ENCODE measurements at places on chromosomes 13 and 19. TPM values are rescaled to one million over a fixed set of nuclear protein-coding genes. Genes with fewer than 3 reads are reported as not detected.

DNA sequence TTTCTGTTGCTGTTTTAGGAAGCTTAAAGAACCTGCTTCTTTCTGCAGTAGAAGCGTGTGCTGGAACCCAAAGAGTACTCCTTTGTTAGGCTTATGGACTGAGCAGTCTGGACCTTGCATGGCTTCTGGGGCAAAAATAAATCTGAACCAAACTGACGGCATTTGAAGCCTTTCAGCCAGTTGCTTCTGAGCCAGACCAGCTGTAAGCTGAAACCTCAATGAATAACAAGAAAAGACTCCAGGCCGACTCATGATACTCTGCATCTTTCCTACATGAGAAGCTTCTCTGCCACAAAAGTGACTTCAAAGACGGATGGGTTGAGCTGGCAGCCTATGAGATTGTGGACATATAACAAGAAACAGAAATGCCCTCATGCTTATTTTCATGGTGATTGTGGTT, 103.1 kb downstream of the TNFRSF19 start:
- DNase-seq: peak; percentile 55

GRCh38 chr19:47239610-47240296, 8.8 kb upstream of the BBC3 start:
- no peak for DNase-seq

Gene ZNF653
- total RNA-seq: 5.2 TPM

- DNase-seq: no peak
Observed at GRCh38 chr19:54095136-54095858, 5.3 kb downstream of the OSCAR start.

Gene QPCTL
- 6.6 TPM for total RNA-seq

- no peak for DNase-seq
Observed at GRCh38 chr19:45477186-45477585, 9.4 kb downstream of the FOSB start.

GRCh38 chr19:40143612-40144011, 47.6 kb upstream of the MAP3K10 start:
- no peak for DNase-seq

Gene LHFPL6
- total RNA-seq: 19.4 TPM

DNA sequence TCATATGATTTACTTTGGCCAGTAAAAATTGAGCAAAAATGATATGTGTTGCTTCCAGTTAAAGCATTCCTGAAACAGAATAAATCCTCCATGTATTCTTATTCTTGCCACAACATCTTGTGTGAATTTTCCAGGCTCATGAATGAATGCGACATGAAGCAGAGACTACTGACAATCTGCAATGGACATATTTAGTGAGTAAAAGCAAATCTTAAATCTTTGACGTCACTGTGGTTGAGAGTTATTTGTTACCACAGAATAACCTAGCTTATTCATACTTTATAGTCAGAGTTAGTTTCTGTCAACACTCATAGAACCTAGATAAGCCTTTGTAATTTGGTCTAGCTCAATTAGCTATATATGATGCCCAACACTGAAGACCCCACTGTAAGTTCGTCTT, 1443.1 kb downstream of the PCDH9 start:
- DNase-seq: no peak

Gene ARHGAP35
- 16.5 TPM for total RNA-seq

Gene KCTD4
- not detected for total RNA-seq

GRCh38 chr19:18590273-18591272, 2.0 kb downstream of the REX1BD start:
- no peak for DNase-seq
